Tracheal epithelial cell (primary cell): ENCODE measurements at places on chromosomes 7 and 10. TPM values are rescaled to one million over a fixed set of nuclear protein-coding genes. Genes with fewer than 3 reads are reported as not detected.

KDM7A gene
- 14.1 and 24.1 TPM in 2 replicates for total RNA-seq

ZNF777 gene
- 4.3 and 5.5 TPM in 2 replicates for total RNA-seq

RGR gene
- total RNA-seq: not detected in 2 replicates

TAS2R3 gene
- 1.4 and 1.5 TPM in 2 replicates for total RNA-seq

CTTNBP2 gene
- 0.72 and 1.1 TPM in 2 replicates for total RNA-seq

NSUN6 gene
- total RNA-seq: 8.3 and 10.1 TPM in 2 replicates

LARP4B gene
- total RNA-seq: 24.5 and 24.8 TPM in 2 replicates

SFXN2 gene
- 1.9 and 3.4 TPM in 2 replicates for total RNA-seq

FGFR2 gene
- 5.5 and 17.9 TPM in 2 replicates for total RNA-seq

MCU gene
- 22.4 and 39.0 TPM in 2 replicates for total RNA-seq

LRWD1 gene
- total RNA-seq: 20.0 and 39.0 TPM in 2 replicates

SUN3 gene
- total RNA-seq: not detected in 2 replicates
